EH (cell line): ENCODE measurements at places on chromosomes 5 and 9.

DNA sequence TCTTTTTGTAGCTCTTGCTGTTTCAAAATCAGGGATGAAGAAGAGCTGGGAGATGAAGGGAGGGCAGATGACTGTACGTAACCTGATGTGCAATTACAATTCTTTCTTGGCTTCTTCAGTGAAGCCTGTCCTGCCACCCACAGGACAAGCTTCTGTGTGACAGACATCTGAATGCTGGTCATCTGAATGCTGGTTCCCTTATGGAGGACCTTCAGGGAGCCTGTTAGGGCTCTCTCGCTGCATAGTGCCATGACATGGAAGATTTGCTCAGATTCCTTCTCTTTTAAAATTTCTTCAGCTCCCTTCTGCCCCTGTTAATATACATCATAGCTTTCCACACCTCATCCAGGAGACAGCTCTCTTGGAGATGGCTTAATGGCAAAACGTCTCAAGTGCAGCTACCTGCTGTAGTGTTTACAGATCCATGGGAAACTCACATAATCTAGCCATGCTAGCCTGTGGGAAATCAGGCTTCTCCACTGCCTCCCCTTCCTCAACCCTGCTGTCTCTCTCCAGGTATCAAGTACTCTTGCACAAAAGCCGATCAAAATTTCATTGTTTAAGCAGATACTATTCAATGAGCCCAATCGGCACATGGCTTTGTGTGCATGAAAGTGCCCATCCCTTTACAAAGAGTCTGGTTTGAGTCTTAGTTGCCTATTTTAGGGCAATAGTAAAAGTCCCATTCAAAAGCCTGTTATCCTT lies 134.6 kb downstream of the RAB3C start:
- DNase-seq, result no peak

- no peak for DNase-seq
These were observed 207.3 kb downstream of the PARP8 start for GRCh38 chr5:50873595-50874277.

DNA sequence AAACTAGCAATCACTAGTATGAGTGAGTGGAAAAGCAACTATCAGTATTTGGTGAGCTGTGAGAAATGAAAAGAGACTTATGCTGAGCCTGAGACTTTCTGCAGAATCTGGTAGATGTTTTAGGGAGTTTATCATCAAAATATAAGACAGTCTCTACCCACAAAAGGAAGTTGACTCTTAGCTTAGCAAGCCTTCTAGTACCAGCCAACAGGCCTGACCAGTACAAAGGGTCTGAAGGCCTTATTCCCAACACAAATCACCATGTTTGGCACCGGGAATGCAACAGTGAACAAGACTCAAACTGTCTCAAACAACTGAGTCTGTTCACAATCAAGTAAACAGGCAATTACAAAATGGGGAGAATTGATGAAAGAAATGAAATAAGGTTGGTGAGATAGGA lies 244.4 kb downstream of the CWC27 start:
- DNase-seq, result peak; percentile 52

DNA sequence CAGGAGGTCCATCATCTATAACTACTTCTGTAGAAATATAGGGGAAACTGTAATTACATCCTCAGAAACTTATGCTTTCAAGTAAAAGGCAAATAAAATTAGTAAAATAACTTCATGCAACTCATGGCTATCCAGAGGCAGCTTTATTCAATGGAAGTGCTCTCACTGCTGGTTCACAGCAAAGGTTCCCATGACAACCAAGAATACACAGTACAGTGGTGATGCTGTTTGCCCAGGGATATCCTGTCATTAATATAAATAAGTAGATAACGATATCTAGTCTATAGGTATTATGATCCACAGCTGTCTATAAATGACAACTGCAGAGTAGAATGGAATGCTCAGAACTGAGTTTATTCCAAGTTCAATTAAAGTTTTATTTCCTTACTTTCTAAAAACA lies 390.3 kb downstream of the PDE4D start:
- no peak for DNase-seq

DNA sequence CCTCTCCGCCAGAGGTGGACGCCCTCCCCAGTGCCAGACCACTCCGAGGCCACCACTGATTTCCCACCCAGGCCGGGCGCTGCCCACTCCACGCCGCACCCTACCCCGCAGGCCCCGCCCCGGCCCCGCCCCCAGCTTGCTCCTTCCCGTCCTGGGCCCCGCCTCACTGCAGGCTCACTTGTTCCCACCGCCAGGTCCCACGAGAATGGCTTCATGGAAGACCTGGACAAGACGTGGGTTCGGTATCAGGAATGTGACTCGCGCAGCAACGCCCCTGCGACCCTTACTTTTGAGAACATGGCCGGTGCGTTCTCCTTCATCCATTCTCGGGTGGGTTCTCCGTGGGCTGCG lies 6.5 kb downstream of the LRRC26 start:
- DNase-seq, result no peak

- no peak for DNase-seq
These were observed 59.5 kb downstream of the RORB start for GRCh38 chr9:74556685-74557084.

GRCh38 chr9:65449423-65449822 lies 164.4 kb upstream of the FOXD4L5 start:
- no peak for DNase-seq

DNA sequence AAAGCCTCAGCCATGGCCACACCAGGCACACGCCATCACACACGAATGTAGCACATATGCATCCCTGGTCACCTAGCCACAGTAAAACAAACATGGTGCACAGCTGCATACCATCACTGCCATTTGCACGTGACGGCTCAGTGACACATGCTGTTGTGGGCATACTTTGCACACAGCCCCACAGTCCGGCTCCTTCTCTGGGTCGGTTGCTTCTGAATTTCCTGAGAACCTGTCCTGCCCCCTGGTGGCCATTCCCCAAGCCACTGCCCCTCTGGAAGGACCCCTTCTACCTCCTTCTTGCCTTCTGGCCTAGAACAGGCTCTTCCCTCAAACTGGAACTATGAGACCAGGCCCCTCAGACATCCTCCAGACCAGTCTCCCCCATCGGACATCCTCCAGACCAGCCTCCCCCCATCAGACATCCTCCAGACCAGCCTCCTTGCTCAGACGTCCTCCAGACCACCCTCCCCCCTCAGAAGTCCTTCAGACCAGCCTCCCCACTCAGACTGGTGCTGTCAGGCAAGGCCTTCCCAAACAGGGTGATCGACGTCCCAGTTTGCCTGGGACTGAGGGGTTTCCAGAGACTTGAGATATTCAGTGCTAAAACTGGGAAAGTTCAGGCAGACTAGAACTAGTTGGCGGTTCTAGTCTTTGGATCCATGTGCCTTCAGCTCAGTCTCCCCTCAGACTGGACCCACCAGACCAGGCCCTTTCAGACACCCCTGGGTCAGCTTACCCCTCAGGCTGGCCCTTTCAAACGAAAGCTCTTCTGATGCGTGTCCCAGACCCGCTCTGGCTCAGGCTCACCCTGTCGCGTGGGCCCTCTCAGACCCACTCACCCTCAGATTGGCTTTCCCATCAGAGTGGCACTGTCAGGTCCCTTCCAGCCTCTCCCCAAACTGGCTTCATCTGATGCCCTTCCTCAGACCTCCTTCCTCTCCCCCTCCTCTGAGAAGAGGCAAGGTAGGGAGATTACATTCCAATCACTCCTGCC lies 24.3 kb upstream of the ENHO start:
- DNase-seq, result peak; percentile 68

DNA sequence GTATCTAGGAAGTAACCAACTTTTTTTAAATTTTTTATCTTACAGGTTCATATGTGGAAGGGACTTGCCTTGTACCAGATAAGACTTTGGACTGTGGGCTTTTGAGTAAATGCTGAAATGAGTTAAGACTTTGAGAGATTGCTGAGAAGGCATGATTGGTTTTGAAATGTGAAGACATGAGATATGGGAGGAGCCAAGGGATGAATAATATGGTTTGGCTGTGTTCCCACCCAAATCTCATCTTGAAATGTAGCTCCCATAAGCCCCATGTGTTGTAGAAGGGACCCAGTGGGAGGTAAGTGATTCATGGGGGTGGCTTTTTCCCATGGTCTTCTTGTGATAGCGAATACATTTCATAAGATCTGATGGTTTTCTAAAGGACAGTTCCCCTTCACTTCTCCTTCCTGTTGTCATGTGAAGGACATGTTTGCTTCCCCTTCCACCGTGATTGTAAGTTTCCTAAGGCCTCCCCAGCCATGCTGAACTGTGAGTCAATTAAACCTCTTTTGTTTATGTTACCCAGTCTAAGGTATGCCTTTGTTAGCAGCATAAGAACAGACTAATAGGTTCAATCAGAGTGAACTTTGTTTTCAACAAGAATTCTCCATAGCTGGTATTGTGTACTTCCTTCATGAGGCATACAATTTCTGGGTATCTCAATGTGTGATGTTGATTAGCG lies 535.6 kb upstream of the MEF2C start:
- no peak for DNase-seq

- DNase-seq, result no peak
These were observed 36.3 kb upstream of the CRB2 start for GRCh38 chr9:123319541-123320339.

GRCh38 chr5:36691226-36691625 lies 84.8 kb downstream of the SLC1A3 start:
- no peak for DNase-seq

- DNase-seq, result no peak
These were observed 73.8 kb upstream of the IL12B start for GRCh38 chr5:159403906-159404681.

DNA sequence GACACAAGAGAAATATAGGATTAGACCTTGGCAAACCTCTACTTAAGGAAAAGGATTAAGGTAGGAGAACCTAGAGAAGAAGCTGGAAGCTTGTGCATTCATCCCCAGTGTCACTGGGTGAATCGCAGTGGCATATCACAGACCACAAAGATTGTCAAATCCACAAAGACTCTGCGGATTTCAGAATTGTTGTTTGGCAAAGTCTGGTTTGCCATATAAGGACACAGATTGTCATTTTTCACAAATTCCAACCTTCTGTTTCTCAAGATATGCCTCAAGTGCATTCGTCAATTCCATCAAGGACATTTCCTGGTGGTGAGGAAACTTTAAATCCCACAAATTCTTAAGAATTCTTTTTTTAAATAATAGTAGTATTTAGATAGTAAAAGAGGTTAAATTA lies 395.1 kb upstream of the PAPPA start:
- DNase-seq, result peak; percentile 26

- DNase-seq, result no peak
These were observed 22.3 kb downstream of the ORM2 start for GRCh38 chr9:114351932-114352331.

GRCh38 chr5:1781107-1781506 lies 18.5 kb downstream of the MRPL36 start:
- no peak for DNase-seq
